ENCODE measurements at places on chromosomes 6 and 20.
A peak's percentile ranks its signal among the peaks of the same experiment; 100 is the strongest.

GRCh38 chr20:13017883-13018535, 9.2 kb downstream of the SPTLC3 start:
- DNase-seq, result no peak

- no peak for DNase-seq
These were observed 21.9 kb downstream of the SIRPD start for GRCh38 chr20:1535420-1536175.

GRCh38 chr20:13221673-13222318, 722 bp downstream of the ISM1 start:
- DNase-seq, result peak; percentile 68

- no peak for DNase-seq
These were observed 4.9 kb downstream of the DSP start for GRCh38 chr6:7546383-7546782.

DNA sequence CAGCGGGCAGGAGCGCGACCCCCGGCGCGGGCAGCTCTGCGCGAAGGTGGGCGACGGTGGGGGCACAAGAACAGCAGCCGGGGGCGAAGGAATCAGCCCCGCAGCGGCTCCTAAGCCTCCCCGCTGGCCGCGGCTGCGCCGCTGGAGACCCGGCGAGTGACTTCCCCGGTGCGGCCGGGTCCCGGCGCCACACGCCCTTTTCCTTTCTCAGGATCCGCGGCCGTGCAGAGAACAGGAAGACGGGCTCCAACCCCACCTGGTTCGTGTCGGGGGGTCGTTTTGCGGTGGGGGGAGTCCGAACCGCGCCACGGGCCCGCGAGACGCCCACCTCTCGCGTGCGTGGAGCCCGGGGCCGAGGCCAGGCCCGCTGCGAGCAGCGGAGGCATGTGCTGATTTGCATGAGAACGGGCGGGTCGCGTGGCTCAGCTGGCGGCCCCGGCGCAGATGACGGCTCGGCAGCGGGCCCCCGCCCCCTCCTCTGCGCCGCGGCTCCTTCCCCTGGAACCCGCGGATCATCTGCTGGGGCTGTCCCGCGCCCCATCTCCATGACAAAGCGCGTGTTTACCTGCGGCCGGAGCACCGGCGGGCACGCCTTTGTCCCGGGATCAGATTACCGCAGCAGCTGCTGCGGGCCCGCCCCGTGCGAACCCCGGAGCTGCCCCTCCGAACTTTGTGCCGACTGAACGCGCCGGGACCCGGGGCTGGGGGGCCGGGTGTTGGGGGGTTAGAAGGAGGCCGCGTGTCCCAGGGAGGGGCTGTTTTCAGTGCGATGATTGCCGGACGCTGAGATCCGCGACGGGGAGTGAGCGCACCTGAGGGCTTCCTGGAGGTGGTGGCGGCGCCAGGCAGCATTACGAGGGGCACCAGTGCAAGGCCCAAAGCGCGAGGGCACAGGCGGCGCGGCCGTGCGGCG, 4.9 kb upstream of the DLL1 start:
- DNase-seq, result no peak

DNA sequence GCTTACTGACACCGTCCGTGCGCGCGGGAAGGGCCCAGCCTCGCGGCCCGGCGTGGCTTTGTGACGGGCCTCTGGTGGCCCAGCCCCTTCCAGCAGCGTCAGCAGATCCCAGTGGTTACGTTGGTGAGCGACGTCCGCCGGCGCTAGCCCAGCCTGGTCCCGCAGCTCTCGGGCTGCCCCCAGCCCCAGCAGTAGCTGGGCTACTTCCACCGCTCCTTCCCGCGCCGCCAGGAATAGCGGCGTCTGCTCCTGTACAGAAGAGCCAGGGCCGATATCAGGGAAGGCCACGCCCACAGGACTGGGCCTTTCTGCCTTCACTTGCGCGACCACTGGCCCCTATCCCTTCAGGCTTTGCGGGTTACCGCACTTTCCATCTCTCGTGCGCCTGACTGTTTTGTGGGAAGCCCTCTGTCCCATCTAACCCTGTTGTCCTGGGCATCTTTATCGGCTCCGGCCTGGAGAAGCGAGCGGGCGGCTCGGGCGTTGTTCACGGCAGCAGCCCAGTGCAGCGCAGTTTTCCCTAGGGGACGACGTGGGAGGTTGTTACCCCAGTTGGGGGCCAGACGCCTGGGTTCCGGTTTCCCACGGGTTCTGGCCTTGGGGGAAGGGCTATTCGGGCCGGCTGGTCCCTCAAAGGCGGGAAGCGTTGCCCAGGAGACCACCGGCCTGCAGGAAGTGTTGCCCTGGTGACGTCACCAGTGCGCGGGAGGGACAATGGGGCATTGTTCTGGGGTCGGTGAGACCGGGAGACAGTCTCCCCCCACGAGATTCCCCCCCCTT, 3.6 kb upstream of the GPSM3 start:
- peak; percentile 69 for DNase-seq

GRCh38 chr6:136739501-136739900, 52.8 kb downstream of the MAP3K5 start:
- no peak for DNase-seq

- no peak for DNase-seq
These were observed 50.0 kb upstream of the DTNBP1 start for GRCh38 chr6:15712797-15713196.

- DNase-seq, result no peak
These were observed 228.9 kb downstream of the LAMA2 start for GRCh38 chr6:129111853-129112252.

DNA sequence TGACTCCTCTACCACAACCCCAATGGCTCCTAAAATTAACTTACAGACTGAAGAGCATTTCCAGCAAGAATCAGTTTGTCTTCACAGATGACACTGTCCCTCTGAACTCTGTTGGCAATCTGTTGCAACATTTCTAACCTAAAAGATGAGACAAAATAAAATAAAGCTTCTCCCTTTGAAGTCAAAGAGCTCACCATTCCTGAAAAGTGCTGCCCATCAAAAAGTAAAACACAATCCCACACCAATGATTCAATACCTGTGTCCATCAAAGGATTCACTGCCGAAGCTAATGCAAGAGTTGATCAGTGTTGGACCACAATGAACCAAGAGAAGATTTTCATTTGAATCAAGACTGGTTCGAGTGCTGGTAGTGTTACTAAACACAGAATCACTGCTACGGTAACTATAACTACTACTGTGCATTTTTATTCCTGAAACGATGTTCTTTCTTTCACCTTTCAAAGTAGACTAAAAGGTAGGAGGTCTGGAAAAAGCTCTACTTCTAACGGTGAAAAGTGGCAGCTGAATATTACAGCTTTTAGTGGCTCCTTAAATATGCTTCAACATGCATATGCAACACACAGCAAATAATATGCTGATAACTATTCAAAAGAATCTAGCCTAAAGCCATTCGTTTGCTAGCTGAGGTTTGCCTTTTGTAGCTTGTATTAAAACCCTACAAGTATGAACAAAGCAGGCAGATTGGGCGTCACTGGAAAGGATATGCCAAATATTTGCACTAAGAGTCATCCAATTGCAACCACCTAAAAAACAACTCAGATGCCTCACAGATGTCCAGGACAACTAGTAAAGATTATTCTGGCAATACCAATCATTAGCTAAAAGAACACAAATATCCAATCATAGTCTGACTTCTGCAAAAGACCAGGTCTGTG, at the start of gene DST:
TSS of gene DST (minus strand) at position 524 of the 896 bp plus-strand sequence.
- peak; percentile 89 for DNase-seq

- peak; percentile 17 for DNase-seq
These were observed 582 bp downstream of the SNRPB start for GRCh38 chr20:2469991-2470422.

- DNase-seq, result no peak
These were observed 195.3 kb downstream of the SLC24A3 start for GRCh38 chr20:19407736-19408135.

DNA sequence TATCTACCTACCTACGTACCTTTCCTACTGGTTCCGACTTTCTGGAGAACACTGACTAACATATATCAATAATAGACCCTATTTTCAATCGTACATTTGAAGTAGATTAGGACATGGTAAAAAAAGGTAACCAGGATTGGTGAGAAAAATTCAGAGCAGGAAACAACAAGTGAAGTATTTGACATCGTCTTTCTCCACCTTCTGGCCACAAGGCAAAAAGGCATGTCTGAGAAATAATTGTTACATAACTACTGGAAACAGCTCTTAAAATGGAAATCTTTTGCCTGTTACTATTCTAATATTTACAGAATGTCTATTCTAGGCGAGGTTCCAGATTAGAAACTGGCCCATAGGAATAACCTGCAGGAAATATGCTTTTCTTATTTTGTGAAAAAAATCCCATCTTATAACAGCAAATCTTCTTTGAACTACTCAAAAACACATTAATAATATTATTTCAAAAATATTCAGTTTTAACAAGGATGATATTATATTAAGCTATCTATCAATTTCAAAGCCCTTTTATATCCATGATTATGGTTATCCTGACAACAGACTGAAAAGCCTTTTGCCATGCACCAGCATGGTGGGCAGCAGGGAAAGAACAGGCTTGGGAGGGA, 80.8 kb downstream of the RCAN2 start:
- peak; percentile 64 for DNase-seq

DNA sequence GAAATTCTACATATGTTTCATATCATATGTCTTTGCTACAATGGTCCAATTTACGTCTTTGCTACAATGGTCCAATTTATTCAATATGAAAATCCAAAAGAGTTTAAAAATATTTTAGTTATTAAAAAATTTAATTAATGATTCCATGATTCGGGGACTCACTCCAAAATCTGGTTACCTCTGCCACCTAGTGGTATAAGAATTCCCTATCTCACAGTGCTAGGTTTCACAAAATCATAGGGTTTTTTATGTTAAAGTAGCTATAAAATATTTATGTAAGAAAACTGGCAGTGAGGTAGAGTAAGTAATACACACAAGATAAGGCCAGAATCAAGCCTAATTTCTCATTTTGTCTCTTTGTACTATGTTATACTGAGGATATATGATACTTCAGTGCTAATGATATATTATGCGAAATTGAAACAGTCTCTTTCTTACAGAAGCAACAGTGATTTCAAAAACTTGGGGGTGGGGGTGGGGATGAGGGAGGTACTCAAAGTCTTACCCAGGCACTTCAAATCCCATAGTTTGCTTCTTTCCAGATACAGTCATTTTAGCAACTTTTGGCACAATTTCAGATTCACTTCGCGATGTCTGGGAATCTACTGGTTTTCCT, 52.3 kb downstream of the HBS1L start:
- DNase-seq, result peak; percentile 9

- no peak for DNase-seq
These were observed 6.5 kb upstream of the PTPRT start for GRCh38 chr20:43196243-43196642.

GRCh38 chr6:119862719-119863118, 513.2 kb upstream of the MAN1A1 start:
- DNase-seq, result no peak

DNA sequence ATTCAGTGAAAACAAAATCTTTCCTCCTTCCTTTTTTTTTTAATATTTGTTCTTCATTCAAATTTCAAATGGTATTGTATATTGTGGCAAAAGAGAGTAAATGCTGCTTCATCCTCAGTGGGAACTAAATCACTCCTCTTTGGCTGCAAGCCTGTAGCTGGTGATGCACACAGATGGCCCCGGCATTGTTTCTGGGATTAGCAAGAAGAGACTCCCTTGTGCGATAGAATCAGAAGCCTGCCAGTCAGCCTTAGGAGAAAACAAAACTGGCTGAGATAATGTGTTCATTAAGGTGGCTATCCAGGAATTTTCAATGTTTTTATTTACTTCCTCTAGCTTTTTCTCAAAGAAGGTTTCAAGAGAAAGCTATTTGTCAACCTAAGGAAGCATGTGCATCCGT, 20.7 kb upstream of the ELOVL2 start:
- DNase-seq, result no peak

GRCh38 chr20:20713244-20713765, 861 bp upstream of the RALGAPA2 start:
- no peak for DNase-seq

DNA sequence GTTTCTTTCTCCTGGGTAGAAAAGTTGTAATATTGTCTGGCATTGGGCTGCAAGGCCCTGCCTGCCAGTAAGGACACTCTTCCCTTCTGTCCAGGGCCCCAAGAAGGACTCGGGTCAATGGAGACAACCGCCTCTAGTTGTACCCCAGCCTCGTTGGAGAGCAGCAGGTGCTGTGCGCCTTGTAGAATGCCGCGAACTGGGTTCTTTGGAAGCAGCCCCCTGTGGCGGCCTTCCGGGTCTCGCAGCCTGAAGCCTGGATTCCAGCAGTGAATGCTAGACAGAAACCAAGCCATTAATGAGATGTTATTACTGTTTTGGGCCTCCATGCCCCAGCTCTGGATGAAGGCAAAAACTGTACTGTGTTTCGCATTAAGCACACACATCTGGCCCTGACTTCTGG, 37.0 kb downstream of the PLCG1 start:
- no peak for DNase-seq

DNA sequence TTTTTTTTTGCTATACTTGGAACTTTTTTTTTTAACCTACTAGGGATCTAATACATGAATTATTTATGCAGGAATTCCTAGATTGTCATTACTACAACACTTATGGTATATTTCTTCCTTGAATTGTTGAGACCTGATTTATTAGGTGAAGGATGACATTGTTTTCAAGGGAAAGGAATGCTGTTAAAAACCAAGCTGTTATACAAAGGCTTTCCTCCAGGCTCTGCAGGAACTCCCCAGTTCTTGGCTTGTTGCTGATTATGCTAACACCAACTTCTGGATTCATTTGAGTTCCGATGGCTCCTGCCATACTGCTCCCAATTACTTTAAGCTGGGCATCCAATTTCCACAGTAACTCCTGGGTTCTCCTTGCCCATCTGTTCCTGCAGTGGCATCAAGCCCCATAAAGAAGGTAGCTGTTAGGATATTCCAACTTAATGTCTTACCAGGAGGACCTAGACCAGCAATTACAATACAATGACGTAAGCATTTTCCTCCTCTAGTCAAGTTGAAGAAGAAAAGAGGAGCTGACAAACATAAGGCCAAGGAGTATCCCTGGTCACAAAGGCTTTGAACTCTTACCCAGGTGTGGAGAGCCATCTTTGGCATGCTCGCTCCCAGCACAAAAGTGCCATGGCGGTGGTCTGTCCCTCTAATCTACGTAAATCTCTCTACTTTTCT, 215.9 kb upstream of the AGPAT4 start:
- no peak for DNase-seq

DNA sequence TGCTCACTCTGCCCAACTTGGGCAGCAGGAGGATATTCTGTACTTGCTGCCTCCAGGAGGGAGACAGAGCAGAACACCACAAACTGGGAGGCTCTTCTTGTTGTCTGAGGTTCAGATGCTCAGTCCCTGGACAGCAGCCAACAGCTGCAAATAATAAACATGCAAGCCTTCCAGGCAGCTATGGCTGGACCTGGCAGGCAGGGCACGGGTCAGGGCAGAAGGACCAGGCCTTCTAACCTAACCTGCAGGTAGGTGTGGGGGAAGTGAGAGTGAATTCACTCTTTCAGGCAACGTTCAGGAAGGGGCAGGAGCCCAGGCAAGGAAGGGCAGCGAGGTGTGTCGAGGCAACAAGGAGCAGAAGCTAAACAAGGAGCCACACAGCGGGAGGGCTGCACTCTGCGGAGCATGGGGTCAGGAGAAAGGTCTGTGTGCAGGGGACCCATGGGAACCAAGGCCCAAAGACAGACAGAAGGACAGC, 31.5 kb downstream of the NINL start:
- peak; percentile 73 for DNase-seq

- no peak for DNase-seq
These were observed 39.1 kb upstream of the PREX1 start for GRCh38 chr20:48866936-48867335.
